Posterior vena cava (tissue), 2 donors: ENCODE measurements at places on chromosomes 4 and X. TPM values are rescaled to one million over a fixed set of nuclear protein-coding genes. Genes with fewer than 3 reads are reported as not detected.
A peak's percentile ranks its signal among the peaks of the same experiment; 100 is the strongest.

The CENPVL1 gene
- not detected for total RNA-seq

The STPG2 gene
- 0.24 TPM for total RNA-seq

The FRYL gene
- total RNA-seq = 73.2 TPM

The MTMR8 gene
- 5.2 TPM for total RNA-seq

The ALB gene
- 0.43 TPM for total RNA-seq

The SHOX gene
- not detected for total RNA-seq

The VCX2 gene
- total RNA-seq = not detected

The LAP3 gene
- 72.4 TPM for total RNA-seq

The SNCA gene
- 9.1 TPM for total RNA-seq

The PARM1 gene
- 94.5 TPM for total RNA-seq

The TEX13C gene
- not detected for total RNA-seq

The ZNF630 gene
- total RNA-seq = 3.4 TPM

- DNase-seq = no peak
Observed at GRCh38 chr4:146123231-146123630, 52.3 kb upstream of the LSM6 start.

DNA sequence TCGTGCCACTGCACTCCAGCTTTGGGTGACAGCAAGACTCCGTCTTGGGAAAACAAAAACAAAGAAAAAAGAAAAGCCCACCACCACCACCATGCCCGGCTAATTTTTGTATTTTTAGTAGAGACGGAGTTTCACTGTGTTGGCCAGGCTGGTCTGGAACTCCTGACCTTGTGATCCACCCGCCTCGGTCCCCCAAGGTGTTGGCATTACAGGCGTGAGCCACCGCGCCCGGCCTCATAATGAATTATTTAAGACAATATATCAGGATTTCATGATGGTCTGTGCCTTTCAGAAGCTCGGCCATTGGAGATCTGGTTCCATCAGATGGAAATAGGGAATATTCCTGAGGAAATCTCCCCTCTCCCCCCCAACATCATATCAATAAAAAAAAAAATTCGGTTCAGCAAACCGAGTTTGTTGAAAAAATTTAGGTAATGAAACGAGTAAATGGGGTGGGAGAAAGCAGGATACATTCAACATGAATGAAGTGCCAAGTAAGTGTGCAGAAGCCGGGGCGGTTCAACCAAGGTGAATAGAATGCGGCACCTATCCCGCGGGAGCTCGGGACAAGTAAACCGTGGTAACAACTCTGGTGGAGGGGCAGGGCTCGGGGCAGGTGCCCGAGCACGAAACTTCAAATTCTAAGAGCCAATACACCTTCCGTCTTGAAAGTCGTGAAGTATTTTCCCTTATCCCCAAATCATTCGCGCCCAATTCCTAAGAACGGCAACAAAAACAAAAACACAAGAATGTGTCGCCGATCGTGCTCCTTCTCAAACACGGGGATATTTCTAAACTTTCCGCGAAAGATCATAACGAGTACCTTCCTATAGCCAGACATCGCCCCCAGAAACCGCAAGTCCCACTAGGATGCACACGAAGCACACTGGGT is 773 bp upstream of the TXLNG start:
- no peak for DNase-seq

GRCh38 chrX:3177851-3178250 is 136.6 kb downstream of the ARSF start:
- DNase-seq = no peak

GRCh38 chr4:89056292-89056952 is 563 bp downstream of the FAM13A start:
- no peak for DNase-seq

DNA sequence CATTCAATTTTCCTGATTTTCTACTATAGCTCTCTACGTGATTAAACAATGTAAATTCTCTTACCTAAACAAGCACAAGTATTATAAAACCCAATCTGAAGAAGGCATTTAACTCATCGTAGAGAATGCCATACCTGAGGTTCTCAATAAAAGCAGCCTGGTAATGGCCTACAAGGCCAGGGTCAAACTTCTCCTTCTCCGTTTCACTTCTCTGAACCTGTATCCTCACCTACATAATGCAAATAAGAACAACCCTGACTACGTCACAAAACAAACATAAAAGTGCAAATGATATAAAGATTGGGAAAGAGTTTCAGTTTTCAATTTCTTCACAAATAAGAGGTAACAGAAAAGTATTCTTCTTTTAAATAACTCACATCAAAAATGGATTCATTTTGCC is 55.6 kb upstream of the STS start:
- no peak for DNase-seq

DNA sequence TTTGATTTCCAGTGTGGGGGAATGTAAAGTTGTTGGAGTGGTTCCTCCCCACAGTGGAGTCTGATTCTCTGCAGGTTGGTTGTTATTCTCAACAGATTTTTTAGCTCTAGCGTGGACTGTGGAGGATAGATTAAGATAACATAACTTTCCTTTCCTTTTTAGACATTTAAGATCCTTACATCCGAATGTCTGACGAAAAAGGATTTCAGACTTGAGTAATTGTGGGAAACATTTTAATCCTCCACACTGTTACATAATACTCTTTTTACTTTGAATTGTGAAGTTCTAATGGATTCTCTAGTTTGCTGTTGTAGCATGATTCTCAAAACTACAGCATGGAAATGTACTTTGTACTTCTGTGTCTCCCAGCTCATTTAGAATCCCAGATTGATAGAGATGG is 107.8 kb downstream of the ARHGAP10 start:
- no peak for DNase-seq

DNA sequence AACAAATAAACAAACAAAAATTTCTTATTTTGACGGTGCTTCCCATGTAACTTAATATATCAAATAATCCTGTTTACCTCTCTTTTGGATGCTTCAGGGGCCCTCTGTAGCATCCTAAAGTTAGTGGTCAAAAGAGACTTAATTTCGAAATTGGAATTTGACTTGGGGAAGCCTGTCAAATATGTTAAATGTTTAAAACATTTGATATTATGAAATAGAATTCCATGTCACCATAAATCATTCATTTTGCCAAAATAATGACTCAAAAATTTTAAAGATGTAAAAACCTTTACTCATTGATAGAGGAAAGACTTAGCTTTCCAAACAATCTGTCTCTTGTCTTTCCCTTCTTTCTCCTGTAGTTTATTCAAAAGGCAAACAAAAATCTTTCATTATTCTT is 20.6 kb upstream of the TEX13A start:
- DNase-seq = no peak

DNA sequence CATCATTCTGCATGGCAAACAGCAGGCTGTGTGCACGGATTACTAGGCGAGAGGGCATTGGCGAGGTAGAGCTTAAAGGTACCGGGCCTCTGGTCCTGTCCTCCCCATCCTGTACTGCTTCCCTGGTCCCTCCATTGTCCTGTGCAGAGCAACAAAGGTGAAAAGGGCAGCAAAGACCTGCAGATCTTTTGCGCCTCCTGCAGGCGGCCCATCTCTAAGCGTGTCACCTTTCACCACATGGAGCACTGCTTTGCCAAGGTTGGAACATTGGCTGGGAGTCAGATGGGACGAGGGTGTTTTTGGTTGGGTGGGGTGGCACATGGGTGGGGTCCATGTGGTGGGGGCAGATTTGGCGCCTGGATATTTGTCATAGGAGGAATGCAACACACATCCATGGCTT is 64.7 kb upstream of the UXT start:
- no peak for DNase-seq

DNA sequence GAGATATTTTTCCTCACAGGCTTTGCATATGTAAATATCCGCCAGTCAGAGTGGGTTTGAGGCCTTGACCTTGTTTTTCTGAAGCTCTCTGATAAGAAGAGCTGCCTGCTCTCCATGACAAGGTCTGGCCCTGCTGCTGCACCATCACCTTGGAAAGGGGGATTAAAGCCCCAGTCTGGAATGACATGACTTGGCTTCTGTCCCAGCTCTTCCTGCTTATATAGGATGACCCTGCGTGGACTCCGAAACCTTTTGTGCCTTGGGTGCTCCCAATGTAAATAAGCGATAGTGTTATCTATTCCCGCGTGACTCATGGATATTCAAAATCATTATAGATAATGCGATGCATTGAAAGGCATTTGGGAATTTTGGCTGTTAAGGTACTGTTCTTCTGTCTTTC is 139.3 kb downstream of the BMPR1B start:
- no peak for DNase-seq

DNA sequence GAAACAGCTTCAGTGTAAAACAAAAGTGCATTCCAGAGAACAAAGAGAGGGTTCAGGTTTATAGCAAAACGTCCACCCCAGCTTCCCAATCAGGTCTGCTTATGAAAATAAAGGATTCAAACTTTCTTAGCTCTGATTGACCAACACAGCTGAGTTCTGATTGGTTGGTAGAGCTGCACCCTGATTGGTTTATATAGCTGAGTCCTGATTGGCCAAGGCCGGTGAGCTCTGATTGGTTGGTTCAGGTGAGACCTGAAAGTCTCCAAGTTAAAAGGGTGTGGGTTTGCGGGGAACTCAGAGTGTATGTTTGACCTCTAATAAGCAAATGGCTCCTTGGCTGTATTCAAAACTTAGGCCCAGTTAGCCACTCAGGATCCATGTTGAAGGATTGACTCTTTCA is 20.9 kb downstream of the CLRN2 start:
- DNase-seq = no peak

- no peak for DNase-seq
Observed at GRCh38 chrX:142089193-142089592, 115.9 kb downstream of the MAGEC2 start.

DNA sequence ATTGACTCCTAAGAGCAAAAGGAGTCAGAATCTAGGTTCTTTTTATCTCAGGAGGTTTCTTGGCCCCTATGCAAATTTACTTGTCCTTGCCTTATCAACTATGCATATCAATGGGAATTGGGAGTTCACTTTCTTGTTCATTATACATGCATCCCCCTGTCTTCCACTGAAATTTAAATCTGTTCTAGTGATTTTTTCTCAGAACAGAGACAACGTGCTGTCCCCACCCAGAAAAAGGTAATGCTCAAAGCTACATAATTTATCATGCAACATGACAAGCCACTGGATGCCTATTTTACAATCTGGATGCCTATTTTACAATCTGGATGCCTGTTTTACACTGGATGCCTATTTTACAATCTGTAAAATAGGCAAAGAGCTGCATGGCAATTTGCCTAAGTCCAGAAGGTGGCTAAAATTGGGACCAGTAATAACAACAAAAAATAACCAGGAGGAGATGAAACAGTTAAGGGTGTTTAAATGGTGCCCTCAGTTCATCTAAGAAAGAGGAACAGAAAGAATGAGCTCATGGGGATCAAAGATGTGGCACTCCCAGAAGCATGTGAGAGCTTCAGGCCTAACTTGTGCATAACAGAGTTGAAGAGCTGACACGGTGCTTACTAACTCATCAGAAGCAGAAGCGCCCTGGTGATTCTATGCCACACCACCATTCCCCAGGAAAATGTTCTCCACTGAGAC is 537.8 kb upstream of the BOD1L1 start:
- no peak for DNase-seq

DNA sequence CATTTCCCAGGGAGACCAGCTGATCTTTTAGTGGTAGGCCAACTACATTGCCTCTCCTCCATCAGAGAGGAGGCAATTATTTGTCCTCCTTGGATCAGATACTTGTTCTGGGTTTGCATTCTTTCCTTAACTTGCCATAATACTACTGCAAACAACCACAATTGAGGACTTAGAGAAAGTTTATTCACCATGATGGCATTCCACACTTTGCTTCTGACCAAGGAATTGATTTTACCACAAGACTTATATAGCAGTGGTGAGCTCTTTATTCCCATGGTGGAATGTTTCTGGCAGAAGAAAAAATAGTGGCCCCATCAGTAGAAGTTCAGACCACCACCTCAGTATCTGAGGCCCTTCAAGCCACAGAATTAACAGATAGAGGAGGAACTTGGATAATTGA is 123.9 kb upstream of the PPP3CA start:
- no peak for DNase-seq

- no peak for DNase-seq
Observed at GRCh38 chr4:151031831-151032605, 16.9 kb upstream of the LRBA start.

- DNase-seq = peak; percentile 64
Observed at GRCh38 chr4:1409079-1409478, 2.8 kb upstream of the NKX1-1 start.

DNA sequence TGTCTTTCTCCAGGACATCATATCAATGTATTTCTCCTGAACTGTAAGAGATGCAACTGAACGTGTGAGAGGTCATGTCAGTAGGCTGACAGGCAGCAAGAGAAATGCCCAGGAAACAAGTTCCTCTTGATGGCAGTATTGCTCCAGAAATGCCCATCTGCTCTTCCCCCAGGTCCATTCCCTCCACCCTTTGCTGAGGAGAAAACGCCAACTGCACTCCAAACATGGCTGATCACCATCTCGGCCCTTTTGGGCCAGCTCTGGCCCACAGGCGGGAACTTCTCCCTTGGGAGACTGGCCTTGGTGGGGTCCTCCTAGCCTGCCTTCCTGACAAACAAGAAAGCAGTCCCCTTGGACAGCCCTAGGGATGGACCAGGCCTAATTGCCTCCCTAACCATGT is 276.5 kb upstream of the AGTR2 start:
- DNase-seq = no peak

DNA sequence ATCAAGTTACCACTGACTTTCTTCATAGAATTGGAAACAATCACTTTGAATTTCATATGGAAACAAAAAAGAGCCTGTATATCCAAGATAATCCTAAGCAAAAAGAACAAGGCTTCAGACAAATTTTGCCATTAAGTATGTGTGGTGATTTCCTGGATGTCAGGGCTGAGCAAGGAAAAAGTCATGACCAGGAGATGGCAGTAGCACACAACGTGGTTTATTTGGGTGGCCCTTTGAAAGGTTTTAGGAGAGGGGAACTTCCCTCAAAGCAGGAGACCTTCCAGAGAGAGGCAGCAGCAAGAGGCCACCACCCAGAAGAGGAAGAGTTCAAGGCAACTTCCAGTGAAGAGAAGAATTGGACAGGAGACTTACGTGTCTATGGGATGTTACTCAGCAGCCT is 18.1 kb upstream of the ZXDB start:
- DNase-seq = no peak

GRCh38 chr4:139978692-139979091 is 175.3 kb downstream of the MAML3 start:
- no peak for DNase-seq

DNA sequence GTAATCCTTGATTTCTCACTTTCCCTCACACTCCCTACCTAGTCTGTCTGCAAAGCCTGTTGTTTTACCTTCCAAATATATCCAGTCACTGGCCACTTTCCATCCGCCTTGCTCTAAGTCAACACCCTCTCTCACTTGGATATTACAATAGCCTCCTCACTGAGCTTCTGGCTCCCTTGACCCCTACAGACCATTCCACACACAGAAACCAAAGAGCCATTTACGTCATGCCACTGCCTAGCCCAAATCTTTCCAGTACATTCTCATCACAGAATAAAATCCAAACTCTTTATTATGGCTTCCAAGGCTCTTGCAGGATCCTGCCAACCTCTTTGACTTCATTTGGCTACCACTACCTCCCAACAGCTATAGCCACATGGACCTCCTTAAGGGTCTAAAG is 25.7 kb upstream of the ARHGEF9 start:
- no peak for DNase-seq

GRCh38 chr4:154230723-154231122 is 260.9 kb downstream of the DCHS2 start:
- no peak for DNase-seq

GRCh38 chr4:186726426-186727168 is 2.9 kb upstream of the FAT1 start:
- DNase-seq = peak; percentile 87

GRCh38 chr4:39181905-39182638 is at the start of gene WDR19:
Gene WDR19 (plus strand): TSS chr4:39182529. CDS start chr4:39182558, 29 bp downstream.
- peak; percentile 100 for DNase-seq

- DNase-seq = no peak
Observed at GRCh38 chr4:119498527-119498926, 130.1 kb downstream of the PDE5A start.
